ENCODE measurements at places on chromosomes 5 and 9.
A peak's percentile ranks its signal among the peaks of the same experiment; 100 is the strongest.

- no peak overlapping the region for H3K4me3 ChIP-seq
- H3K4me1 ChIP-seq: no peaks in the 10 kb centered on the region
- no peak overlapping the region for H3K27ac ChIP-seq
- no peaks in the 10 kb centered on the region for H3K36me3 ChIP-seq
- no peak for DNase-seq
Measured at GRCh38 chr5:160287378-160288051, 24.8 kb downstream of the CCNJL start.

GRCh38 chr5:124372457-124372856 is 374.0 kb downstream of the ZNF608 start:
- H3K27me3 ChIP-seq: no peaks in the 10 kb centered on the region
- no peak for DNase-seq
- no peak overlapping the region for H3K4me3 ChIP-seq
- H3K4me1 ChIP-seq: no peaks in the 10 kb centered on the region
- H3K36me3 ChIP-seq: no peaks in the 10 kb centered on the region

- H3K36me3 ChIP-seq: no peaks in the 10 kb centered on the region
- no peak overlapping the region for H3K27ac ChIP-seq
- DNase-seq: no peak
- H3K4me1 ChIP-seq: peaks cover 2% of the 10 kb centered on the region
- no peaks in the 10 kb centered on the region for H3K27me3 ChIP-seq
Measured at GRCh38 chr5:10579536-10580521, 16.0 kb downstream of the ANKRD33B start.

DNA sequence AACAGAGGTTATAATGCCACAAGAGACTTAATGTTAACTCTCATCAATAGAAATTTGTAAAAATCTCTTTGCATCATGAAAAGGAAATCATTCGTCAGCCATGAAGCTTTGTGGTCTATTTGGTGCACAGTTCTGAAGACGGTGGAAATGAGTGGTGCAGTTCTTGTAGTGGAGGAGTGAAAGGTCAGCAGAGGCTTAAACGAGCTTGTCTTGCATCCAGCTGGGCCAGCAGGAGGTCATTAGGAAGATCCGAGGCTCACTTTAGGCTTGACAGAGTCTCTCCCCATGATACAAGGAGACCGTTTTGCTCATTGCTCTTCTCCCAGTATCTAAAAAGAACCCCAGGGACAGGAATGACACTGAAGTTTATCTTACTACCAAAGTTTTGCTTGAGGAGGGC is 440.8 kb downstream of the BNC2 start:
- no peaks in the 10 kb centered on the region for H3K4me1 ChIP-seq
- H3K27ac ChIP-seq: no peak overlapping the region
- no peak for DNase-seq
- H3K4me3 ChIP-seq: no peak overlapping the region
- H3K36me3 ChIP-seq: no peaks in the 10 kb centered on the region

GRCh38 chr5:2415678-2416077 is 335.8 kb downstream of the IRX2 start:
- H3K36me3 ChIP-seq: no peaks in the 10 kb centered on the region
- DNase-seq: no peak
- H3K4me3 ChIP-seq: no peak overlapping the region
- H3K27me3 ChIP-seq: no peaks in the 10 kb centered on the region
- no peaks in the 10 kb centered on the region for H3K4me1 ChIP-seq

- DNase-seq: no peak
- peak overlapping the region; percentile 4 for H3K4me3 ChIP-seq
- H3K27me3 ChIP-seq: no peaks in the 10 kb centered on the region
Measured at GRCh38 chr9:73155968-73156864, 4.6 kb downstream of the ANXA1 start.

GRCh38 chr5:170591054-170591453 is 87.2 kb downstream of the KCNIP1 start:
- no peaks in the 10 kb centered on the region for H3K36me3 ChIP-seq
- DNase-seq: no peak
- H3K27me3 ChIP-seq: no peaks in the 10 kb centered on the region
- no peaks in the 10 kb centered on the region for H3K4me1 ChIP-seq
- H3K27ac ChIP-seq: no peak overlapping the region
- H3K4me3 ChIP-seq: no peak overlapping the region

GRCh38 chr5:78627766-78628165 is 20.8 kb downstream of the LHFPL2 start:
- no peaks in the 10 kb centered on the region for H3K4me1 ChIP-seq
- no peaks in the 10 kb centered on the region for H3K27me3 ChIP-seq
- DNase-seq: no peak
- no peaks in the 10 kb centered on the region for H3K36me3 ChIP-seq
- no peak overlapping the region for H3K4me3 ChIP-seq
